ENCODE measurements at places on chromosomes 7 and 10.

GRCh38 chr7:87411186-87411585, 64.3 kb downstream of the ABCB4 start:
- no peak for DNase-seq

DNA sequence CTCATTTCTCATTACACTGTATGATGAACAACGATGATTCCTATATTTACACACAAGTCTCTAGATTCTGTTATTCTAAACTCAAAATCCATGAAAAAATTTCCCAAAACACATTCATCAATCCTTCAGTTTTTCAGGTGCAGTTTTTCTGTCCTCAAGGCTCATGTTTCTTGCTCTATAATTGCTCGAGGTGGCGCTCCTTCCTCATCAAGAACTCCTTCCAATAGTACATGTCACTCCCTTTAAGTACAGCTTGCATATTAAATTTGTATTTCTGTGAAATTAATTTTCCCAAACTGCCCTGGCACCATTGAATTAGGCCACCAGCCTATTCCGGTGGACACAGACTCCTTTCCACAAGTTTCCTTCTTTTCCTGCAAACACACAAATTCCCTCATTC, 188.7 kb upstream of the MINDY3 start:
- no peak for DNase-seq

DNA sequence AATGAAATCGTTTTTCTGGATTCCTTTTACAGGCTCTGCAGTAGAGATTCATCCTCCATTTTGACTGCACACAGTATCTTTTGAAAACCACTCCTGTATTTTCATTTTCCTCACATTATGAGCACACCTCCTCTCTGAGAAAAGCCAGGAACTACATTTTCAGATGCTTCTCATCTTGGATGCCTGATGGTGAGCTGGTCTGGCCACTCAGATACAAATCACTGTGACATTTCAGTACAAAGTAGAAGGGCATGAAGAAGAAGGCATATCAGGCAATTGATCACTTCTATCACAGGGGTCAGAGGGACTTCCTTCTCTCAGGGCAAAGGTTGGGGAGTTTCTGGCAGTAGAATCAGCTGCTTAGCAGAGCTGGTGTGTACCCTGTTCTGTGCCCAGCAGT, 192.0 kb upstream of the POM121L12 start:
- DNase-seq: no peak

- DNase-seq: no peak
Observed at GRCh38 chr10:1972406-1972805, 235.1 kb upstream of the ADARB2 start.

- no peak for DNase-seq
Observed at GRCh38 chr7:54944179-54944578, 74.6 kb upstream of the EGFR start.

DNA sequence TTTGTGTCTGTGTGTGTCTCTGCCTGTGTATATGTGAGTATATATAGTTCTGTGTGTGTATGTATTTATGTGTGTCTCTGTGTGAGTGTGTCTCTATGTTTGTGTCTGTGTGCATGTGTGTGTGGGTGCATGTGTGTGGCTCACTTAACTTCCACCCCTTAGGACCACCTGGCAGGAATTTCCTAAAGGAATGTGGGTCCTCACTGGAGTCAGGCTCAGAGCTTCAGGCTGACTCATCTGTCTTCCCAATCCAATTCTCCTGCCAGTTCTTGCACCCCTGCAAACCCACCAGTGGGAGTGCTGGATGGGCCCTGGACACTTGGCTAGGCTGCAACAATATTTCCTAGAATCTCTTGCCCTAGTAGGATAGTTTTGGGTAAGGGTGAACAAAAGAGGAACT, 70.2 kb upstream of the GRB10 start:
- DNase-seq: no peak

- no peak for DNase-seq
Observed at GRCh38 chr10:15842556-15843169, 17.6 kb downstream of the MINDY3 start.

- DNase-seq: no peak
Observed at GRCh38 chr7:106248600-106248999, 36.2 kb downstream of the NAMPT start.
